Activated CD4-positive, alpha-beta memory T cell treated with anti-CD3 and anti-CD28 coated beads for 36 hours (primary cell): ENCODE measurements at places on chromosomes 12 and 14. TPM values are rescaled to one million over a fixed set of nuclear protein-coding genes. Genes with fewer than 3 reads are reported as not detected.

DNA sequence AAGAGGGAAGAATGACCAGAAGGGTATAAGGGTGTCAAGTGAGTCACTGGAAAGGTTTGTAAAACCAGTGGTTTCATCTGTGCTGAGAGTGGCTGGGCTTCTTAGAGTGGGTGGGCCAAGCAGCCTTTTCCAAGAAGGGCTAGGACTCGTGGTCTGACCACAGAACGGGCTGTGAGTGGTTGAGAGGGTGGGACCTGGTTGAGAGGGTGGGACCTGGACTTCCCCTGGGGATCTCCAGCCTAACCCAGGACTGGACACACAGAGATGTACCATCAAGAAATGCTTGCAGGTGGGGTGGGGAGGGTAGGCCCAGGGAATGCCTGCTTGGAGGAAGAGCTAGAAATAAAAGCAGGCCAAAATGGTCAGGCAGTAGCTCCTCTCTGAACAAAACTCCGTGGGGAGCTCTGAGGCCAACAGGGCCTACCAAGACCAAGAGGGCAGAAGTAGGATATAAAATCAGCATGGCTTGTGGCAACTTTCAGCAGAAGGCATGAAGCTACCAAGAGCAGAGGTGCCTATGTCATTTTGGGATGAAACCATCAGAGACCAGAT is 140.5 kb downstream of the FOXN3 start:
- no peaks in the 10 kb centered on the region for H3K27me3 ChIP-seq
- DNase-seq, result peak; percentile 92
- H3K4me3 ChIP-seq, result peak overlapping the region; percentile 60
- H3K27ac ChIP-seq, result peak overlapping the region; percentile 94

DNA sequence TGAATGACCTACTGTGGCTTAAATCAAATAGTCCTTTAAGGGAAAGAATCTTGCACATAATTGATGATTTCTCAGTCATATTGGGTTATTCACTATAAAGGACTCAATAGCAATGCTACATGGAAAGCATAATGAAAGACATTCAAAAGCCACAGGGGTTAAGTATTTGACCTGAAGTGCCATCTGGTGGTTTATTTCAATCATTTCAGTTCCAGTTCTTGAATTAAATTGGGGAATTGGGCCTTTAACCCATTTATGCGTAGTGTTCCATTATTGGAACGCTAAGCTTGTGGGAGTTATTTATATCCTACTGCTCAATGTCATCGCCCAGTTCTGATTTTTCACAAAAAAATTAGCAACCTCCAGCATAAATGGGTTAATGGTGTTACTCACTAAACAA is 41.3 kb upstream of the C12orf71 start:
- H3K4me3 ChIP-seq, result no peak overlapping the region
- H3K27ac ChIP-seq, result no peak overlapping the region
- H3K36me3 ChIP-seq, result no peaks in the 10 kb centered on the region
- H3K27me3 ChIP-seq, result no peaks in the 10 kb centered on the region
- no peaks in the 10 kb centered on the region for H3K4me1 ChIP-seq

DNA sequence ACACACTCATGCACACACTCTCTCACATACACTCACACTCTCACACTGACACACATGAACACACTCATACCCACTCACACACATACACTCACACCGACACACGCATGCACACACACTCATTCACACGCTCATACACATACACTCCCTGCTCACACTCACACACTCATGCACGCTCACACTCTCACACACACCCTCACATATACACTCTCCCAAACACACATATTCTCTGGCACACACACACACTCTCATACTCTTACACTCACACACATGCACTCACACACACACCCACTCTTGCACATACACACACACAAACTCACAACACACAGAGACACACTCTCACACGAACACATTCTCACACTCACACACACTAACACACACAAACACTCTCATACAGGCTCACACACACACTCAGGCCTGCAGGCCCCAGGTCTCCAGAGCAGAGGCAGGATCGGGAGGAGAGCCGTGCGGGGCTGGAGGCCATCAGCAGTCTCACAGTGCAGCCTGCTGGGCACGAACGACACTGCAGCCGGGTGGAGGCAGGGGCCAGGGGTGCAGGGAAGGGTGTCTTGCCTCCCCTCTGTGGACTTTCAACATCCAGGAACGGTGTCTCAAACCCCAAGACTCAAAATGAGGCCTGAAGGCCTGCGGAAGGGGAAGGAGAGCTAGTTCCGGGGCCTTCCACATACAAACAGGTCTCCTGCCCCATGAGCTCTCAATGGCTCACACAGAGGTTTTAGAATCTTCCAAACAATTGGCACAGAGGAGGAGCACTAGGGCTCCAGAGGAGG is 148.7 kb downstream of the ANO2 start:
- no peak overlapping the region for H3K27ac ChIP-seq
- H3K4me1 ChIP-seq, result no peaks in the 10 kb centered on the region
- peaks cover 3% of the 10 kb centered on the region for H3K27me3 ChIP-seq
- H3K36me3 ChIP-seq, result no peaks in the 10 kb centered on the region
- no peak overlapping the region for H3K4me3 ChIP-seq
- peak; percentile 21 for DNase-seq

DNA sequence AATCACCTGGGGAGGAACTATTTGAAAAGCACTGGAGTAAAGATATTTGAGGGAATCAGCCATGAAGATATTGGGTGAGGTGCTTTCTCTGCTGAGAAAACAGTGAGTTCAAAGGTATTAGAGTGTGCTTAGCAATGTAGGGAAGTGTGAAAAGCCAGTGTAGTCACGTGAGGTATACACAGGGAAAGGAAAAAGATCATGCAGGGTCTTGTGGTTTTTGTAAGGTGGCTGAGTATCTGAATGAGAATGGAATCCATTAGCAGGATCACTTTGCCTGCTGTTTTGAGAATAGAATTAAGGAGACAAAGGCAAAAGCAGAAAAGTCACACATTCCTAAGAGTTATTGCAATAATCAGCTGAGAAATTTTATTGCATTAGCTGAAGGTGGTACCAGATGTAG is 193.0 kb downstream of the PIK3C2G start:
- no peak for DNase-seq
- H3K4me3 ChIP-seq, result no peak overlapping the region
- no peaks in the 10 kb centered on the region for H3K36me3 ChIP-seq
- H3K27me3 ChIP-seq, result no peaks in the 10 kb centered on the region
- no peak overlapping the region for H3K27ac ChIP-seq

GRCh38 chr12:108156717-108157116 is 27.6 kb downstream of the WSCD2 start:
- no peak overlapping the region for H3K4me3 ChIP-seq
- H3K27me3 ChIP-seq, result peaks cover 5% of the 10 kb centered on the region
- DNase-seq, result no peak

DNA sequence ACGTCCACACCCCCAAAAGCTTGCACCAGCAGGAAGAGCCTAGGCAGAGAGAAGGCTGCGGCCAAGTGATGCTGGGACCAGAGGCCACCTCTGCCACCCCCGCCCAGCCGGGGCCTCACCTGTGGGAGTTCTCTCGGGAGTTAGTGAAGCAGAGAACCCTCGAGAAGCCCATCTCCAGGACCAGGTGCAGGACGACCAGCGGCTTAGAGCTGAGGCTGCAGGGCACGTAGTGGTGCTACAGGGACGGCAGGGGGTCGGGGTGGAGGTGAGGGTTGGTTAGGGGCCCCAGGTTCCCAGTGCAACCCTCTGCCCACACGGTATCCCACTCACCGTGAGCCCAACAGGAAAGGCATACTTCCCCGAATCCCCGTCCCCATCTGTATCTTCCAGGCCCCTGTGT is 3.6 kb downstream of the DDX51 start:
- no peaks in the 10 kb centered on the region for H3K27me3 ChIP-seq
- no peak overlapping the region for H3K4me3 ChIP-seq
- peaks cover 19% of the 10 kb centered on the region for H3K36me3 ChIP-seq

- no peaks in the 10 kb centered on the region for H3K27me3 ChIP-seq
- no peak for DNase-seq
- H3K27ac ChIP-seq, result no peak overlapping the region
- no peak overlapping the region for H3K4me3 ChIP-seq
Observed at GRCh38 chr14:68248481-68249255, 429.1 kb downstream of the RAD51B start.

DNA sequence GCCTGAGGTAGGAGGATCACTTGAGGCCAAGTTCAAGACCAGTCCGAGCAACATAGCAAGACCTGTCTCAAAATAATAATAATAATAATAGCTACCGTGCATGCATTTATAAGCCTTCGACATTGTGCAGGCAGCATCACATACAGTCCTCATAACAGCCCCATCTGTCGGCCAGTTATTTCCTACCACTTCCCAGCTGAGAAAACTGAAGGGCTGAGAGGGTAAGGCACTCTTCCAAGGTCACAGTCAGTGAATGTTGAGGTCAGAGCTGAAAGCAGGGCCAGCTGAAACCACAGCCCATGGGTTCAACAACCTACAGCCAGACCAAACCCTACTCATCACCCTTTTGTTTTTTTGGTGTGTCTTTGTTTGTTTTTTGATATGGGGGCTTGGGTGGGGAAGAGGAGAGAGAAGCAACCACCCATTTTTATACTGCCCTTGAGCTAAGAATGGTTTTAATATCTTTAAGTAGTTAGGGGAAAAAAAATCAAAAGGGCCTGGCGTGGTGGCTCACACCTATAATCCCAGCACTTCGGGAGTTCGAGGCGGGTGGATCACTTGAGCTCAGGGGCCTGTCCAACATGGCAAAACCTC is 16.8 kb upstream of the ITPK1 start:
- peaks cover 4% of the 10 kb centered on the region for H3K27me3 ChIP-seq
- no peak overlapping the region for H3K4me3 ChIP-seq
- DNase-seq, result peak; percentile 21
- H3K4me1 ChIP-seq, result no peaks in the 10 kb centered on the region

DNA sequence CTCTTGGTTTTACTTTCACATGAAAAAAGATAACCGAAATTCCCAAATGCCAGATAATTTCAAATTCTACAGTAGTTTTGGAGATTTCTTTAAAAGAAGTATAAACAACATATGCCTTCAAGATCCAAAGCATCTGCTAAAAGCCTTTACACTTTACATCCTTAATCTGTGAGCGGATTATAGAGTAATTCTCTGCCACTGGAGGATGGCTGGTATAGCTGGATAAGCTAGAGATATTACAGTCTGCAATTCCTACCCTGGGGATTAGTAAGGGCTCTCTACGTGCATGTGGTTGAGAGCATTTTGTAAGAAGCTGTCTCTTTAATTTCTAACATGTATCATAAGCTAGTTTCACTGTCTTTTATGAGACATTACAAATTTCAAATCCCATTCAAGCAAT is 240.3 kb upstream of the HMGA2 start:
- no peaks in the 10 kb centered on the region for H3K4me1 ChIP-seq
- no peak for DNase-seq
- H3K27me3 ChIP-seq, result no peaks in the 10 kb centered on the region
- H3K4me3 ChIP-seq, result no peak overlapping the region

DNA sequence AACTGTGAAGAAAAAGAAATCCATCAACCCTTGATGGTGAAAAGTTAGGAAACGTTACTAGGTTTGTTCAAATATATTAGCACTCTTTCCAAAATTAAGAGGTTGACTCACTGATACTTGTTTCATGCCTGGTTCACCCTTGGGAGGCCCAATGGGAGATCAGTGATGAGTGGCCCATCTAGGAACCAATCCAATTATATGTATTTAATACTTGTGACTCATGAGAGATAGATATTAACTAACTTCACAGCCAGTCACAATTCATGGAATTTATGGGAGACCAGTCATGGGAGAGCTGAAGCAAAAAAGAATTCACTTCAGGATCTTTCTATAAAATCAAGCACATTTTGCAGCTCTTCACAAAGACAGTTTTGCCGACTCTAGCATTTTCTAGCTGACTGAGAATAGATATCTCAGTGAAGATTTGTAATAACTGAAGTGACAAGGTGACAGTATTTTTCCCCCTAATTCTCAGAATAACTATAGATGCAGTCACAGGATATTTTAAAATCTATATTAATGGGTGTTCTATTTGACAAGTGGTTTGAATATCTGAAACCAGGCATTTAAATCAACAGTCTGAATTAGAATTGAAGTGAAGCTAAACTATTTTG is 230.2 kb downstream of the EPS8 start:
- no peaks in the 10 kb centered on the region for H3K27me3 ChIP-seq
- no peak overlapping the region for H3K4me3 ChIP-seq
- peaks cover 11% of the 10 kb centered on the region for H3K36me3 ChIP-seq
- peaks cover 49% of the 10 kb centered on the region for H3K4me1 ChIP-seq
- no peak overlapping the region for H3K27ac ChIP-seq

DNA sequence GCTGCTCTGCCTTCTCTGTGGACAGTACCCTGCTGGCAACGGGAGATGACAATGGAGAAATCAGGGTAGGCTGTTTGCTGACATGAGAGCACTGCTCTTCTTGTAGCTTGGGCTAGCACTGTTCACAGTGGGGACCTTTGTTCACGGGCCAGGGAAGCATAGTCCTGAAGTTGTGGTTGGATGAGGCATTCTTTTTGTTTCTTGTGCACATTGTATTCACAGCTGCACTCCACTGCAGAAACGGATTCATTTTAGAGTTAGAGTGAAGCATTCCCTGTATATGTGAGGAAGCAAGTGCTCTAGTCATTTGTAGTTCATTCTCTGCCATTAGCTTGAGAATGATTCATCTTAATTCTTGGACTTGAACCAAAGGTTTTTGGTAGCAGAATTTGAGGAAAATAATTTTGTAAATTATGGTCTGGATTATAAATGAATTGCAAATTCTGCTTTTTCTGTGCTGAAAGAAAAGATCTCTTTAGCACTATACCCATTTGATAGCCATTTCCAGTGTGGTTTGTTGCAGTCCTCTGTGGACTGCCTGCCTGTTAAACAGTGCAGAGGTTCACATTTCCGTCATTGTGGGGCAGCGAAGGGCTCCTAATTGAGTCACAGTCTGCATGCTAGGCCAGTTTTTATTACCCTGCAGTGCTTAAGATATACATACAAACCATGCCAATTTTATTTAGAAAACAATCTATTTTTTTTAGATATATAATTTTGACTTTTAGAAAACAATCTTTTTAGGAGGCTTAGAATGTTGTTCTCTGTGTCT is 80.6 kb downstream of the APAF1 start:
- H3K27ac ChIP-seq, result no peak overlapping the region
- H3K27me3 ChIP-seq, result no peaks in the 10 kb centered on the region
- H3K36me3 ChIP-seq, result peaks cover 24% of the 10 kb centered on the region
- H3K4me1 ChIP-seq, result peaks cover 13% of the 10 kb centered on the region

DNA sequence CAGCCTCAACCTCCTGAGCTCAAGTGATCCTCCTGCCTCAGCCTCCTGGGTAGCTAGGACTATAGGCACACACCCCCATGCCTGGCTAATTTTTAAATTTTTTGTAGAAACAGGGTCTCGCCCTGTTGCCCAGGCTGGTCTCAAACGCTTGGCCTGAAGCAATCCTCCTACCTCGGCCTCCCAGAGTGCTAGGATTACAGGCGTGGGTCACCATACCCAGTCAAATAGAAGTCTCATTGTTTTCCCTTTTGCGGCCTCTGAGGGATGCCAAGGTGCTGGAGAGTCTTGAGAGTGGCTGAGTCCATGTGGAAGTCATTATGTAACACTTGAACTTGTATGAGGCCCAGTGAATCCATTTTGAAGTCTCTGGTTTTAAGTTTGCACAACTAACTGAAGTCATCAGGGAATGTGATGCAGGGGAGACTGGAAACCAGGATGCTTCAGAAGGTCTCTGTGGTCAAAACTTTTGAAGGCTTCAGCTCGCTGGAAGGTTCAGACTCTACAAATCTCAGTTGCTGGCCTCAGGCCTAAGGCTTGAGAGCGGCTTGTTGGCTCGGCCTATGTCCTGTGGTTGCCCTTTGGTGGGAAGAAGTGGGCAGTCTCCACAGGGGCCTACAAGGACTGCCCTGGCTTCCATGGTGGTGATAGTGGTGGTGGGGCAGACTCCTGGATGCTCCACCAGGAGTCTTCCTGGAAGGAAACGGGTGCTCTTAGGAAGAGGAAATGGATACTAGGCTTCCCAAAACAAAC is 29.2 kb downstream of the GALNT16 start:
- H3K4me3 ChIP-seq, result no peak overlapping the region
- no peak for DNase-seq
- peaks cover 5% of the 10 kb centered on the region for H3K27me3 ChIP-seq

Gene AP5M1
- total RNA-seq, result 27.7 TPM

Gene C1QL4
- not detected for total RNA-seq

Gene GNB3
- 0.78 TPM for total RNA-seq

Gene ESPL1
- 77.2 TPM for total RNA-seq

Gene ABHD12B
- not detected for total RNA-seq

Gene LUM
- not detected for total RNA-seq
